HT-29 (cell line): ENCODE measurements at places on chromosomes 11 and 22. TPM values are rescaled to one million over a fixed set of nuclear protein-coding genes. Genes with fewer than 3 reads are reported as not detected.

DNA sequence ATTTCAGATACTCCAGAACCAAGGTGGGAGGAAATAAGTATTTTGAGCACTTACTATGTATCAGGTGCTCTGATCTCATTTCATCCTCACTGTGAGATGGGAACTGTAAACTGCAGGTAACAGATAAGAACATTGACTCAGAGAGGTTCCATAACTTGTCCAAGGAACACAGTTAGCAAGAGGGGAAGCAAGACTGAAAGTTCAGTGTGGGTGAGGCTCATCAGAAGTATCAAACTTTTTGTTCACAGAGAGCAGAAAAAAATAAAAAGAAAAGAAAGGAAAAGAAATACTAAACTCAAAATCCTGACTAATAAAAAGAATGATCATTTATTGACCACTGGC, 37.1 kb downstream of the RAB30 start:
- no peak for DNase-seq

DNA sequence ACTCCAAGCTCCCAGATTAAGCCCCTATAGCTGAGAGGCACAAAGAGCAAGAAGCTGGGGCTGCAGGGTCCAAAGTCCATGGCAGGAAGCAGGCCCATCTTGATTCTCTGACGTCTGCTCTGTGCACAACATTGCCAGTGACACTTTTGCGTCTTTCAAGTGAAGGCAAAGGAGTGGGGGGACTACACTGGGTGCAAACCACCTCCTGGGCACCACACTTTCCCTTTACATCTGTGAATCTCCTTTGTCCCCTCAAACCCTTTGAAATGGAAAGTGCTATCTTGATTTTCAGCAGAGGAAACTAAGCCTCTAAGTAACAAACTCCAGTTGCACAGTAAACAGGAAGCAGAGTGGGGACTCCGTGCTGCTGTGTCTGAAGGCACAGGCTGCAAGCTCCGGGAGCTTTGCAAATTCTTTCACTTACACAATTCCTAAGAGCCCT, 428.0 kb downstream of the LARGE1 start:
- DNase-seq: no peak

- DNase-seq: no peak
Observed at GRCh38 chr22:40324468-40325305, 21.6 kb upstream of the ADSL start.

- no peak for DNase-seq
Observed at GRCh38 chr11:86805873-86806310, 5.5 kb downstream of the PRSS23 start.

RASL10A gene
- 0.99 and 2.1 TPM in 2 replicates for total RNA-seq

- no peak for DNase-seq
Observed at GRCh38 chr22:19579880-19580279, 55.7 kb upstream of the CLDN5 start.

DNA sequence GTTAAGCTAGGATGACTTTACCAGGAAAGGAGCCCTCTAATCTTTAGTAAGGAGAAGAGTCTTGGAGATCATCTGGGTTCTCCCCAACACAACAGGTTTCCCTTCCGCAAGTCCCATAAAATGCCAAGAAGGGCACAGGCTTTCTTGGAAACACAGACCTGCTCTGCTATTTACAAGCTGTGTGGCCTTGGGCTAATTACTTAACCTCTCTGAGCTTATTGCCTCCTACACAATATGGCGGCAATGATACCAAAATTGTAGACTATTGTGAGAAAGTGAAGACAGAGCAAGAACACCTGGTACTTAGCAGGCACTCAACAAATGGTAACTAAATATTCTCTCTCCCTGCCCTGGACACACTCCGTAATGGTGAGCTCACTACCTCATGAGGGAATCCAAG, 49.1 kb downstream of the DSCAML1 start:
- no peak for DNase-seq

DNA sequence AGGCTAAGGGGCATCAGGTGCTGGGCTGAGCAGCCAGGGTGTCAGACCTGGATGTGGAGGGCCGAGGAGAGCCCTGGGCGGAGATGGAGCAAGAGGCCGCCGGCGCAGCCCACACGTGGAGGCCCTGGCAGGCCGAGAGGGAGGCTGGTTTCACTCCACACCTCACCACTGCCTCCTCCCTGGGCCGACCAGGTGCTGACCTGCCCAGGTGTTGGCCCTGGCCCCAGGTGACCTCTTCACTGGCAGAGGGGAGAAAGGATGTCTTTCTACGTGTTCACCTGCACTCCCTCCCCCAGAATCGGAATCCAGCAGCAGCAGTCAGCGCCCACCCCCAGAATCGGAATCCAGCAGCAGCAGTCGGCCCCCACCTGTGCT, 781 bp downstream of the ANO9 start:
- DNase-seq: peak; percentile 25

- no peak for DNase-seq
Observed at GRCh38 chr11:134539285-134539684, 127.2 kb upstream of the B3GAT1 start.

DNA sequence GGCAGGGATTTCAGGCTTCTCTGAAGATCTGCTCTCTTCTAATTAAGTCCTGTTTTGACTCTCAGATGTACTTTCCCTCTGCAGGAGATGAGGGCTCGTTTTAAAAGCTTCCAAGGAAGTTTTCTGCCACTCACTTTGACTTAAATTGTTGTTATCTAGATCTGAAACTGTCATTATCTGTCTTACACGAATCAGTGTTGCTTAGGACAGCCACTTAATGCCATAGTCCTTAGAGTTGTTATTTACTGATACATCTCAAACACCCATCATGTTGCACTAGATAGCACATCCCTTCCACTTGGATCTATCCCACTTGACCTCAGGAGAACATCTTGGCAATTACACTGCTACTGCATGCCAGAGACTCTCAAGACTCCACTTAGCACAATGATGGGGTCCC, 86.9 kb upstream of the FAT3 start:
- no peak for DNase-seq

DNA sequence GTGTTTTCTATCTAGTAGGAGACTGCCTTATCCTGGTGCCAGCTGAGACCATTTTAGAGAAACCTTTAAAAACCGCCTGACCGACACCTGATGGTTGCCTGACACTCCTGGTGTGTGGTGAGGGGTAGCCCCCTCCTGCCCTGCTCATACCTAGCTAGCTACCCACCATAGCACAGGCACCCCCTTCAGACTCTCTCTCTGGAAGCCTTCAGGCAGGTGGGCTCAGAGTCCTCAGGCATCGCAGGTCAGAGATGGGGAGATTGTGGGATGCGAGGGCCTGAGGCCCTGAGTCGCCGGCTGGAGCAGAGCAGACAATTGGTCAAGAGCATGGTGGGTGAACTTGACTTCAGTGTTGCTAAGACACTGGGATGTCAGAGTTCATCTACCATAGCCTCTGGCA, 424.6 kb downstream of the BRD1 start:
- no peak for DNase-seq

DNA sequence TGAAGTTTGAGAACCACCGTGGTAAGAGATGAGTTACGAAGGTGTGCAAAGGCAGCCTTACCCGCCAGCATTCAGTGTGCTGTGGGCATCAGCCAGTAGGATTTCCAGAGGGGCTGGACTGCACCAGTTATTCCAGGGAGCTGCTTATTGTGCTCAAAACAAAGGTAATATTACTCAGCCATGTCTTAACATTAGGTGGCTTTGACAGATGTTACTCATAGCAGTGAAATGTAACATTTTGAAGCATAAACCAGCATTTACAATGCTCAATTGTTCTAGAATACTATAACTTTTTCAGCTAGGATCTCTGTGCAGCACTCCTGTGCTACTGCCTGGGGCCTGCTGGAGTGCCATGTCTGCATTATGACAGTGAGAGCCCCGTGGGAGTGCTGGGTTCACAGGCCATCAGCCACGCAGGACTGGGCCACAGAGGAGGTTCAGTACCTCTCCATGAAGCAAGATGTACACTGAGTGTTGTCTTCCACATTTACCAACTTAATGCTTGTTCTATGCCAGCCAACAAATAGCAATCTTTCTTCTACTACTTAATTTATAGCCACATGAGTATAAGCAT, 238.1 kb downstream of the CADM1 start:
- no peak for DNase-seq

GRCh38 chr11:64920124-64920523, 3.1 kb upstream of the ATG2A start:
- DNase-seq: no peak

- DNase-seq: no peak
Observed at GRCh38 chr22:38148245-38148644, 33.4 kb downstream of the PLA2G6 start.

DERL3 gene
- 0.79 and 0.91 TPM in 2 replicates for total RNA-seq

GRCh38 chr11:1140642-1141490, 16.9 kb upstream of the MUC5AC start:
- DNase-seq: no peak

ABCG4 gene
- total RNA-seq: not detected in 2 replicates

KRTAP5-9 gene
- total RNA-seq: not detected in 2 replicates

DNA sequence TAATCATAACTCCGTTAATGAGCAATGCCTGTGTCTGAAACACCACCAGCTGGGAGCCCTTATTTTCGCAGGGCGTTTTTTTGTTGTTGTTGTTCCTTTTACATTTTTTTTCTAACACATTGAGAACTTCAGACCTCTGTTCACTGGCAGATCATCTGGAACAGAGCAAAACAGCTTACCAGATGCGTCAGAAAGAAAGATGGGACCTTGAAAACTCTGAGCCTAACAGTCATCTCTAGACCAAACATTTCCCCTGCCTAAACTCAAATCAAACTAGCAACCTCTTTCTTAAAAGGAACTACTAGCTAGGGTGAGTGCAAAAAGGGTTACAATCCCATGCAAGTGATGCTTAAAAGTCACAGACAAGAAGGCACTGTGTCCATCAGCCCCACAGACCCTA, 93.2 kb downstream of the PLEKHA7 start:
- DNase-seq: no peak

- DNase-seq: no peak
Observed at GRCh38 chr11:18294862-18295261, 27.1 kb downstream of the HPS5 start.

GRCh38 chr11:78699609-78700135, 125.0 kb upstream of the NARS2 start:
- DNase-seq: no peak

DNA sequence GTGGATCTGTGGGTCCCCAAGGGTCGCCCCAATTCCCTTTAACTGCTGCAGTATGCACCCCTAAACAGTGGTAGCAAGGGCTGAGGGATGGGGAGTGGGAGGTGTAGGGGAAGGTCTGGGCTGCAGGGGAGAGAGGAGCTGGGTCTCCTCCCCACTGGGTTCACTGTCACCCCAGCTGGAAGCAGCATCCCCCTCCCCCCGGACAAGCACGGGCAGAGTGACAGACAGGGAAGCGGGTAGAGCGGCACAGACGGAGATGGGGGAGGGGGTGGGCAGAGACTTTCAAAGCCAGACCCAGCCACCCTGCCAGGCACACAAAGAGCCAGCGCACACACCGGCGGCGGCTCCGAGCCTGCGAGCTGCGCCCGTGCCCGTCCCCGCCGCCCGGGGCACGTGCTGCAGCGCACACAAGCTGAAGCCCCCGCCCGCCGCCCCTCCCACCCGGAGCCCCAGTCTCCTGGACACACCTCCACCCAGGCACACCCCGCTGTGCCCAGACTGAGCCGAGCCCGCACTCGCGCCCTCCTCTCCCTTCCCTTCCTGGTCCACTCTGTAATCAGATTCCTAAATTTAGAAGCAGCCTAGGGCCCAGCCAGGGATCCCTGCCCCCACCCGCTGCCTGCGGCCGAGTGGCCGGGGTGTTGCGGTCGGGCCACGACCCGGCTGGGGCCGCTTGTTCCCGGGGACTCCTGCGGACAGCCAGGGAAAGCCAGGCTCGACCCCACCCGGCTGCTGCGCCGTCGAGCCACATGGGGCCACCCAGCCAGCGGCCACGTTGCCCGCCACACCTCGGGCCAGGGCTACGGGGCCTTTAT, 935 bp upstream of the RCOR2 start:
- DNase-seq: peak; percentile 37

GRCh38 chr11:115751243-115752015, 247.2 kb upstream of the CADM1 start:
- DNase-seq: no peak

CHST1 gene
- not detected in 2 replicates for total RNA-seq

DNA sequence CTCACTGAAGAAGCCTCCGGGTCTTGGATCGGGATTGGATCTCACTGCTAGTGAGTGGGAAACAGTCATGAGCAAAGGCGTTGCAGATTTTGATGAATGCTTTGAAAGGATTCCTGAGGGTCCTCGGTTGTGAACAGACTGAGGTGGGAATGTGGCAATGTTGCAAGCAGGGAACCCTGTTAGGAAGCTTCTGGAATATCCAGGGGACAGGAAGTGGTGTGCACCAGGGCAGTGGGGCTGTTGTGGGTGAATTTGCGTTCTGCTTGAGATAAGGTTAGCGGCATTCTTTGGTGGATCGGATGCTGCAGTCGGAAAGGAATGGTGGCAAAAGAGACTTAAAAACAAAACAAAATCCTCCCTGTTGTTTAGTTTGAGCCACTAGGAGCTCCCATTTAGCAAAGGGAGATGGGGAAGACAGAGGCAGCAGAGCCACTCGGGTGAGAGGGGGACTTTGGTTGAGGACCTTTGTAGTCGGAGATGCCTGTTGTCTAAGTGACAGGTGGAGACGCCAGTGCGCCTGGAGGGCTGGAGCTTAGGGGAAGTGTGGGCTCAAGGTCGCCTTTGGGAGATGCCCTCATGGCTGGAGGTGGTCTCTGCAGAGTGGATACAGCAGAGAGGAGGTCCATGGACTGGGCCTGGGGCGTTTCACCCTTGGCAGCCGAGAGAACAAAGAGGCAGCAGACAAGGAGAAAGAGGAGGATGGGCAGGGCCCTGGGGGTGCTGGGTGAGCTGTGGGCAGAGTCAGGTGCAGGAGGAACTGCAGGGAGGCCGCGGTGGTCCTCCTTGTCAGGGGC, 37.6 kb downstream of the CSF2RB start:
- DNase-seq: no peak

VSIG2 gene
- total RNA-seq: 137 and 149 TPM in 2 replicates

DNA sequence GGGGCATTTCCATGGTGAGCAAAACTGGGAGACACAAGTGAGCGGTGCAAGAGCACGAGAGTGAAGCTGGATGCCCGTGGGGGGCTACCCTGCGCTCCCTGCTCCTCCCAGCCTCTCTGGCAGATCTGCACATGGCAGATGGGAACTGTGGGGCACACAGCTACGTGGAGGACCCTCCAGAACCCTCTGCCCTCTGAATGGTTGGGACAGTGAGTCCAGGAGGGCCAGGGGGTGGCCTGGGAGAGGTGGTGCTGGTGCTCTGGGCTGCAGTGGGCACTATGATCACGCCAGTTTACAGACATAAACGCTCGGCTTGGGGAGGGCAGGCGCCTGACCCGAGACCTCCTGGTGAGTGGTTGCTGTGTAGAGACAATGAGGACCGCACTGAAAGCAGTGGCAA, 205.9 kb downstream of the CTTN start:
- no peak for DNase-seq
